ENCODE measurements at places on chromosomes 11 and 22.

GRCh38 chr11:82750643-82751139 is 17.0 kb upstream of the FAM181B start:
- DNase-seq, result no peak

DNA sequence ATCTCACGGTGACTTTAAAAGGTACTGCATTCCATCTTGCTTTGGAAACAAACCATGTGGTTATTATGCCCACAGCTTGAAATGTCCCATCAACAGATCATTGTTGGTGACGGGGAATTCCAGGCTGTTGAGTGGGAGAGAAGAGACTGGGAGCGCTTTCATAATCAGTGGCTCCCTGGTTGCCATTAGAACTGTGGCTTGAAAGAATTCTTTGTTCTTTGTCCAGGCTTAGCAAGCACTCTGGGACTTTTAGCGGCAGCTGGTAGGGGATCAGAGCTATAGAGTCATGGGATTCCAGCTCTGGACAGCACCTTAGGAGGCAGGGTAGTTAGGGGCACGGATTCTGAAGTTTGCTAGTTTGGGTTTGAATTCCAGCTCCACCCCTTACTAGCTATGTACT is 22.0 kb downstream of the MMP20 start:
- no peak for DNase-seq

DNA sequence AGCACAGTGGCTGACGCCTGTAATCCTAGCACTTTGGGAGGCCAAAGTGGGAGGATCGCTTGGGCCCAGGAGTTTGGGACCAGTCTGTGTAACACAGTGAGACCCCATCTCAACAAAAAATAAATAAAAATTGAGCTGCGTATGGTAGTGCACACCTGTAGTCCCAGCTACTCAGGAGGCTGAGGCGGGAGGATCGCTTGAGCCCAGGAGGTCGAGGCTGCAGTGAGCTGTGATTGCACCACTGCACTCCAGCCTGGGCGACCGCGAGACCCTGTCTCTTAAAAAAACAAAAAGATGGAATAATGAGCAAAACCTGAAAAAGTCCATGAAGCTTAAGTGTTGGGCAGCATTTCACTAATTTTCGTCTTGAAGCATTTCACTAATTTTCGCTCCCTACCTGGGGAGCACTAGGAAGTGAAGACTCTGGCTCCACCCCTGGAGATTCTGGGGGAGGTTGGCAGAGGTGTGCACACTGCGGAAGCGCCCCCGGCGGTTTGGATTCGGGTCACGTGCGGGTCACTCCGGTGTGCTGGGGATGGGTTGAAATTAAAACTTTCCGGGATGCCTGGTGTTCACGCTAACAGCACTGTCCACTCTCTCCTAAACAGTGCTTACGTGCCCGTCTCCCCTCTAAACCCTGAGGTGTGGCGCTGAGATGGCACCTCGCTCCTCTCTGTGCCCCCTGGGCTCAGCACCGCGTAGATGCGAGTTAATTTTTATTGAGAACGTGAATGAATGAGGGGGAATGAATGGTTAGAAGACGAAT is 906 bp upstream of the NAA40 start:
- DNase-seq, result no peak

DNA sequence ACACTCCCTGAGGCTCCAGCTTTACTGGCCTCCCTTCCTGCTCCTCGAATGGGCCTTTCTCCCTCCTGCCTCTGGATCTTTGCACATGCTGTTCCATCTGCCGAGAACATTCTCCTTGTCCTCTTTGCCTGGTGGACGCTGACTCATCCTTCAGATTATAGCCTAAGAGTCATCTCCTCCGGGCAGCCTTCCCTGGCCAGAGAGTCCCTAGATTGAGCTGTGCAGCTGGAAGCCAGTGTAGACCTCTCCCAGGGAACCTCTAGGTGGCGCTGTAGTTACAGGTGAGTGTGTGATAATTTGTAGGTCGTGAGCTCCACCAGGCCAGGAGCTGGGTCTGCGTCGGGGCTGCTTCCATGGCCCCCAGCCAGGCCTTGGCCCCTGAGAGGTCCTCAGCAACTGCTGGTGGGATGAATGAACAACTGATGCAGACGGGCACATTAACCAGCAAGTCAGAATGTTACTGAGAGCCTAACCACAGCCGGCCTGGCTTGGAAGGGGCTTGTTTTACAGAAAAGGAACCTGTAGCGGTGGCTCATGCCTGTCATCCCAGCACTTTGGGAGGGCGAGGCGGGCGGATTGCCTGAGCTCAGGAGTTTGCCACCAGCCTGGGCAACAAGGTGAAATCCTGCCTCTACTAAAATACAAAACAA is 8.7 kb downstream of the PNPLA5 start:
- peak; percentile 61 for DNase-seq

DNA sequence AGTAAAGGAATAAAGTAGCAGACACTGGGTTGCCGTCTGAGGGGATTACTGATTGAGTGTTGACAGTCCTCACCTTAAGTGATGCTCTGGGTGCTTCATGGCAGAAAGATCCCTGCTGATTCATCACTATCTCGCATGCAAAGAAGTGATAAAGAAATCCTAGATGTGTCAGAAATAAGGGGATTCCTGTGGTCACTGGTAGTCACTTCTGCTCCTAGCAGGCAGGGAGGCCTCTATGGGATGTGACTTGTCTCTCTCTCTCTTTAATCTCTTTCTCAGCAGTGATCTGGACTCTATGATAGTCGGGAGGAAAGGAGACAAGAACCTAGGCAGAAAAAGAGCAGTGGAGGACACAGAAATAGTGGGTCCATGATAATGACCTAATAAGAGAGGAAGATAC is 30.9 kb upstream of the OR56A1 start:
- DNase-seq, result no peak

GRCh38 chr22:17874231-17874905 is 100.1 kb upstream of the BID start:
- DNase-seq, result no peak

DNA sequence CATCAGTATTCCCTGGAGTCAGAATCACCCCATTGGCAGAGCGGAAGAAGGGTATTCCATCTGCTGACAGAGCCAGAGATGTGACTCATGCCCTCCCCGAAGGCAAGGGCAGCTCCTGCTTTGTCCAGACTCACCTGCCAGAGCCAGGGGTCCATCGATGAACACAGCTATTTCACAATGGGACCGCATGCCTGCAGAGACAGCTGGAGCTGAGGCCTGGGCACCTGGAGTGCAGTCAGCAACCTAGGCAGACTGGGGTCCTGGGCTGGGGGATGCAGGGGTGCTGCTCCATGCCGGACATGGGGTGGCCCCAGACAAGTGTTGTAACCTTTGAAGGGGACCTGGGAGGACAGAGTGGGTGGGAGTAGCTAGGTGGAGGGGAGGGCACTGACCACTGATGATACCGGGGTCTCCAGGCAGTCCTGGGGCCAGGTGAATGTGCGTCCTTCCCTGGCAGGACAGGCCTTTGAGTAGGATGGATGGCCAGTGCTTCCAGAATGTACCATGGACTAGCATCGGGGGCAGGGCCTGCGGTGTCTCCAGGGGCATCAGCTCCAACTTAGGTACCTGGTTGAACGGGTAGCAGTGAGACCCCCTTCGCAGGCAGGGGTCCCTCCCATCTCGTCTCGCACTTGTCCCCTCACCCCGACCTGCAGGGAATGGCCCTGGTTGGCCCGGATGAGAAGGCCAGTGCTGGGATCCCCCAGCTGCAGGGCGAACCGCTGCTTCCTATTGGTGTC is 1.7 kb downstream of the TRPT1 start:
- no peak for DNase-seq

Data from fibroblast of the conjunctiva (primary cell).